ENCODE measurements at places on chromosomes 13 and 19.

- DNase-seq = peak; percentile 43
Measured at GRCh38 chr19:53994811-53995210, 3.4 kb downstream of the CACNG6 start.

GRCh38 chr19:58001895-58002369 lies 688 bp downstream of the ZNF606 start:
- DNase-seq = no peak

- peak; percentile 47 for DNase-seq
Measured at GRCh38 chr19:46944918-46945628, 74.6 kb upstream of the NPAS1 start.

DNA sequence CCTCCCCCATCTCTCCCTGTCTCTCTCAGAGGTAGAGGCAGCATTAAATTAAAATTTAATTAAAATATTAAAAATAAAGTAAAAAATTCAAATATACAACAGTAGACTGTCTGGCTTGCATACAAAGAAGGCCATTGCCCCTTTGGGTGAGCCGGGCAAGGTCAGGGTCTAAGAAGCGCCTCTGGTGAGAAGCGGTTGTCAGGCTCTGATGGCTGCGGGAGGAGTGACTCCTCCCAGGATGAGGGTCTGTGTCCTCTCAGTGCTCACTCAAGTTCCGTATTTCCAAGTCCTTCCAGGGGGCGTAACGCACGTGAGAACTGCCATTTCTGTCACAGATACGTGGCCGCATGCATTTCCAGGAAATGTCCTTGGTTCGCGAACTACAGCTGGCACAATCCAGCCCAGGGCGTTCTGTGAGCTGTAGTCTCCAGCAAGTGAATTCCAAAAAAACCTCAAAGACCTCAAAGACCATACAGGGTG lies 737 bp upstream of the ZNF181 start:
- DNase-seq = no peak

DNA sequence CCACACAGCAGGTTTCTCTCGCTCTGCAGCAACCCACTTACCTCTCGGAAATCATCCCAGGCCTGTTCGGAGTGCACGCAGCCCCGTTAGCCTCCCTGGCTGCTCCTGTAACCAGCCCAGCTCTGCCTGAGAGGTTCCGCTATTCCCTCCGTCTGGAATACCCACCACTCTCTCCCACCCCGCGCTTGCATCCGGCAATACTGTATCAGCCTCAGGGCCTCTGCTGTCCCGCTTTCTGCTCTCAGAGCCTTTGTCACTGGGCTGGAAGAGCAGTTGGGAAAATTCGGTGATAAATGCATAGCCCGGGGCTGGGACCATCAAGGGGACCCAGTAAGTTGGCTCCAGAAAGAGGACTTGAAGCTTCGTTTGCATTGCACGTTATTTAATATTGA lies 759 bp upstream of the TLE6 start:
- DNase-seq = no peak

DNA sequence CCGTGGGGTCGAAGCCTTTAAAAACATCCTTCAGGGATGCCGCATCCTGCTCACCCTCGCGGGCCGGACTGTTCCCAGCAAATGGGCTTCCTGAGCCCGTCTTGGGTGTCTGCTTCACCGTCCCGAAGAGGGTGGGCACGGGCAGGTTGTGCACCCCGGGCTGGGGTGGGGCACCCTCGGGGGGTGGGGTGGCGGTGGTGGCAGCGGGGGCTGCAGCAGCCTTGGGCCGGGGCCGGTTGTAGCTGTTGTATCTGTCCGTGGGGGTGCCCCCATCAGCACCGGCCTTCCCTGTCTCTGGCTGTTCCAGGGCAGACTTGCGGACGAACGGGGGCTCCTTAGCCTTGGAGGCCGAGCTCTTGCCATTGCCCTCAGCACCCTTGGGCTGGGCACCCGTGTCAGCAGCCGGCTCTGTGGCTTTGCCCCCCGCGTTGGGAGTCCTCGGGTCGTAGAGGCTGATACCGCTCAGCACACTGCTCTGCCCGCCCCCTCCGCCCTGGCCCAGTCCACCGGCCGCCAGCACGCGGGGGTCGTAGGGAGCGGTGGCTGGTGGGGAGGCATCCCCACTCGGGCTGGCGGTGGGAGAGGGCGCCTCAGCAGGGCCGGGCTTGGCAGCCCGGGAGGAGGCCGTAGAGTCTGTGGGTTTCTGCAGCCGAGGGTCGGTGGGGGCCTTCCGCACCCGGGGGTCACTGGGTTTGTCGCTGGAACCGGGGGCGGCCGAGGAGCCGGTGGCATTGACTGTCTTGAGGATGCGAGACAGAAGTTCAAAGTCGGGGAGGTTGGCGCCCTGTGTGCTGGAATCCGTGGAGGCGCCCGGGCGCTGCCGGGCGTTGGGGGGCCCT lies 18.2 kb upstream of the TMEM160 start:
- DNase-seq = no peak

DNA sequence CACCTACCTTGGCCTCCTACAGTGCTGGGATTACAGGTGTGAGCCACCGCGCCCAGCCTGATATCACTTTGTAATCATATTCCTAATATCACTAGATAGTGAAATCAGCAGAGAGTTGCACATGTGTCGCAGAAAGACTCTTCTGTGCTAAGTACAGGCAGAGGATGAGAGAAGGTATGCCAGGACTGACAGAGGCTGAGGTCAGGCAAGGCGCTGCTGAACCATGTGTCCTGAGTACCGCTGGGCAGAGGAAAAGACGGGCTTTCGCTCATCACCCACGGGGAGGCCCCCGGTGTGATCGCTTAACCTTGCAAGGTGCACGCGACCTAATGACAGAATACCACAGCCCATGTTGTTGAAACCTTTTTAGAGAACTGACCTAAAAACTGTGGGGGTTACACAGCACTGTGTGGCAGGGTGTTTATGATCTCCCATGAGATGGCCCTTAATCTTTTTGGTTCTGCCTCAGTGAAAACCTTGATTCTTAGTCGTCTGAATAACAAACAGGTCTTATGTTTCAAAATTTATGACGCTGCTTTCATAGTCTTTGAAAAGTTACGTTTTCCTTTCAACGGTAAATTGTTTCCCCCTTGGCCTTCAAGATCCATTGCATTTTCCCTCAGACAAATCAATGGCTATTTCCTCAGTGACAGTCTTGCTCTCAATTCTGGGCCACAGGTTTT lies 12.2 kb downstream of the GJA3 start:
- no peak for DNase-seq

DNA sequence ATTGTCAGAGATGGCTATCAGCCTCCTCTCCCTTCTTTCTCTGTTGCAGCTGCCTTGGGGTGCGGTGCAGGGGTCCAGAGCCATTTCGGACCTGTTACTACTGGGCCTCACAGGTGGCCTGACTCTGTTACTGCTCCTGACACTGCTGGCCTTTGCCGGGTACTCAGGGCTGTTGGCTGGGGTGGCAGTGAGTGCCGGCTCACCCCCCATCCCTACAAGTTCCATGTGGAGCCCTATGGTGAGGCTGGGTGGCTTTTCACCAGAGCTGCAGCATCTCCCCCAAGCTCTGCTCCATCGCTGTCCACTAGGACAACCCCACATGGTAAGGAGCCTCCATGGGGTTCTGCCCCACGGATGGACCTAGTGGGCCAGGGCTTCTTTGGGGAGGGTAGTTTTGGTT lies 13.7 kb upstream of the ZNF492 start:
- no peak for DNase-seq

- DNase-seq = no peak
Measured at GRCh38 chr13:49566461-49566860, 18.9 kb downstream of the RCBTB1 start.

DNA sequence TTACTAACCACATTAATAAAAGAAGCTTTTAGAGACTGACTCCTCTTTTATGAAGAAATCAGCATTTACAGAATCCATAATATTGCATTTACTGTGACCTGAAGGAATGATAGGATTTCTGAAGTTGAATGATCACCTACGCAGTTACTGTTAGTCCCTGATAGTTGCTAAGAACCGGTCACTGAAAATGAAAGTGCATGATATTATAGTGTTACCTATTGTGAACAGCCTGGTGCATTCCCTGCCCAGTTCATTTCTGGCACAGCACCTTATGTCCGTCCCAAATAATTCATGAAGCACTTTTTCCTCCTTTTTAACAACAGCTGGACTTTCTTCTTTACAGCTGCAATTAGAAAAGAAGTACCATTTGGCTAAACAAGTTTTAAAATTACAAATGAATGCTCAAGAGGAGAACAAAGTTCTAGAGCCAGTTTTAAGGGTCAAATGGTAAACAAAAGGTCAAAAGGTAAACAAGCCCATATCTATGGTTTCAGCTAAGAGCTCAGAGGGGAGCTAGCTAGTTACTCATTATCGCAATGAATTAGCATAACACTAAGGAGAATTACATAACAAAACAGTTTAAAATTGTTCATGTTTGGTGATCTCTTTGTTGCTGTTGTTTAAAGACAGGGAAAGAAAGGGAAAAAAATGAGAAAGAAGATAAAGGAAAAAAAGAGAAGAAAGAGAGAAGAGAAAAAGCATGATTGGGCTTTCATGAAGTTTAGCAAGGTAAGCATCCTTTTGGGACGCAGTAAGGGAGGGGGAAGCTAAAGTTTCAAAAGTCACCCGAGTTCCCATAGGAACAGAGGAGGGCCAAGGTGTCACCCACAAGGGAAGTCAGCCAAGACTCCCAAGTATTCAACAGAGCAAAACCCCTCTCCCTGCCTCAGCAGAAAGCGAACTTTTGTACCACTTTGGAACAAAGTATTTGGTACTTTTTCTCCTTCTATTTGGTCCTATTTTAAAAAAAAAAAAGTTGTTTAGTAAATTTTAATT lies 50.2 kb downstream of the FLT3 start:
- DNase-seq = no peak

GRCh38 chr13:90108547-90108946 lies 1238.9 kb upstream of the MIR17HG start:
- no peak for DNase-seq

DNA sequence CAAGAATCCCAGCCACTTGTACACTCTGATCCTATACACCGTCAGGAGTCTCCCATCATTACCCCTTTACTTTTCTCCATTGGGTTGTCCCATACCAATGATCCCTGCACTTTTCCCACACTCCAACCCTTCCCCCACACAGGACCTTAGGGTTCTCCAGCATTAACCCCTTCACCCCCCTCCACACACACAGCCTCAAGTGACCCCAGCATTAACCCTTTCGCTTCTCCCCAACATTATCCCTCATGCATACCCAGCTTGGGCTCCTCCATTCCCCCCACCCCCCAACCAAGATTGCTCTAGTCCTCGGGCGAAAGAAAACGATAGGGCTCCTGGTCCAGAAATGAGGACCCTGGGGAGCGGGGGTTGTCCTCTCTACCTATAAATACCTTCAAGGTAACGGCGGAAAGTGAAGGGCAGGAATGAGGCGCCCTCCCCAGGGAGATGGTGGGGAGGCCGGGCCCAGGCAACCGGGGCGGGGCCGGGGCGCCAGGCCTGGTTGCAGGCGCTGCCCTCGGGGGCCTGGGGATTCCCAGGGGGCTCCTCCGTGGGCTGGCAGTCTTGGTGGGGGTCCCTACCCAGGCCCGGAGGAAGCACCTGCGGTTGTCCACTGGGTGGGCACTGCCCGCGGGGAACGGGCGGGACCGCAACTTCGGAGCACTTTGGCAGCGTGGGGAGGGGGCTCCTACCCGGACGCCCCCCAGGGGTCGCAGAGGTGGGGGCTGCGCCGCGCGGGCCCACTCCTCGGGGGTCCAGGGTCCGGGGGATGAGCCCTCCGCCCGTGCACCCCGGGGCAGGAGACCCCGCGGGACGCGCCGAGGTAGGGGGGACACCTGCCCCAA lies 757 bp downstream of the WIZ start:
- DNase-seq = peak; percentile 29

GRCh38 chr19:41801792-41802211 lies 5.4 kb downstream of the CEACAM3 start:
- DNase-seq = no peak

- no peak for DNase-seq
Measured at GRCh38 chr19:50703915-50704796, 15.4 kb downstream of the SHANK1 start.

GRCh38 chr19:976476-976875 lies 7.7 kb upstream of the WDR18 start:
- DNase-seq = no peak

GRCh38 chr13:37492741-37493514 lies 105.6 kb downstream of the POSTN start:
- DNase-seq = peak; percentile 94

DNA sequence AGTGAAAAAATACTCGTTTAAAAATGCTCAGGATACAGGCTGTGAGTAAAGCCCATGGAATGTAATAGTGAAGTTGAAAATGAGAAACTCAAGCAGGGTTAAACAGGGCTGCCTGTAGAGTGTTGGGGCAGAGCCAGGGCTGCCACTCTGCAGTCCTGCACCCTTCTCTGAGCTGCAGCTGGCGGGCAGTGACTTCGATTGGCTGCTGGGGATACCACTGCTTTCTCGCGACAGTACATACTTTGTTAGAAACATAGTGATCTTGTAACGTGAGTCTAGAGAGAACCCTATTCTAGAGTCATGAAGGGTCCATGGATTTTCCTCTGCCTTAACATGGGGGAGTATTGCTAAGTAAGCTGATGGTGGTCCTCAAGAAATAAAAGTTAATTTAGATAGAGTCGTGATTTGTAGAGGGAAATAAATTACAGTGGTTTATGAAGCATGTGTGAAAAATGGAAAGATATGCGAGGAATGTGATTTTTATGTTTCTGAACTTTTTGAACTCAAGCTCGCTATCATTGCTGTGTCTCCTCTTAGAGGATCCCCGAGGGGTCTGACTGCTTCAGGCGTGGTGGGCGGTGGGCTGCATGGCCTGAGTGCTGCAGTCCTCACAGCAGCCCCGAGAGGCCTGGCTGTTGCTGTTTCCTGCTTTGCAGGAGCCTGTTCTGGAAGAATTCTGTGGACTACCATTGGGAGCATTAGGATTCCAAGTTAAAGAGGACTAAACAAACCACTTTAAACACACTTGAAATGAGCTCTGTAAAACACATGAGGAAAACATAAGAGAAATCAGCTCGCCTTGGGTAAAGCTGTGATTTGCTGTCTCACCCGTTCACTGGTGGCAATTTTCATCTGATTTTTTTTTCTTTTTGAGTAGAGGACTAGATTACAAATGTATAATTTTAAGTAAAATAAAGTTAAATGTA lies 95.7 kb downstream of the ARHGEF7 start:
- peak; percentile 94 for DNase-seq

DNA sequence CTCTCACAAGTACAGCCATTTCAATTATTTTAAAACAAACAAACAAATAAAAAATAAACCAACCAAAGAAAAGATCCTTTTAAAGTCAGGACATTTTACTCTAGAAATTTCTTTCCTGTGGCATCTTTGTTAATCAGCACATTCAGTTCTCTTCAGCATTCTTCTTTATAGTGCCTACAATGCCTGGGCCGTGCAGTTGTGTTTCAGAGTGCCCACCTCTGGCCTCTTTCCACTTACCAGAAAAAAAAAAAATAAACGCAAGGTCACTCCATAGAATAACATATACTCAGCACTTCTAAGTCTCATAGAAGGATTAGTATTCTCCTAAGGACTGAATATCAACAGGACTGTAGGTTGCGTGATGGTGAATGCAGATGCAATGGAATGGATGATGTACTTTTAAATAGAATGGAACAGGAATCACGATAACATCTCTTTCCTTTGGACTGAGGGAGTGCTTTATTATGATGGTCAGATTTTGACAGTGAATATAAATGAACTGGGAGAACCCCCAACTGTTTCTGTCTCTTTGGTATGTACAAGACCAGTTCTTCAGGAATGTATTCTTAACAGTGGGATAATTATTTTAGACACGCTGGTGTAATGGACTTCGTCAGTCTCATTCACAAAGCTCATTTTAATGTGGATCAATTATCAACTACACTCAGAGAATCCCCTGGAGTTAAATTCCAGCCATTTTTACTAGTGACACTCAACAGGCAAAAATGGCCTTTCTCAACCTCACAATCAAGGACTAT lies 125.0 kb upstream of the NBEA start:
- no peak for DNase-seq
